ENCODE measurements at places on chromosomes 2 and 18. TPM values are rescaled to one million over a fixed set of nuclear protein-coding genes. Genes with fewer than 3 reads are reported as not detected.

- no peaks in the 10 kb centered on the region for H3K27me3 ChIP-seq
- H3K4me3 ChIP-seq: no peak overlapping the region
- H3K27ac ChIP-seq: no peak overlapping the region
- peaks cover 12% of the 10 kb centered on the region for H3K4me1 ChIP-seq
- peak; percentile 33 for DNase-seq
- no peaks in the 10 kb centered on the region for H3K36me3 ChIP-seq
Measured at GRCh38 chr2:149648282-149649030, 60.9 kb upstream of the MMADHC start.

GRCh38 chr18:61850756-61851155, 42.1 kb downstream of the RNF152 start:
- H3K4me1 ChIP-seq: no peaks in the 10 kb centered on the region
- no peaks in the 10 kb centered on the region for H3K36me3 ChIP-seq
- no peak overlapping the region for H3K27ac ChIP-seq
- no peak overlapping the region for H3K4me3 ChIP-seq
- H3K27me3 ChIP-seq: no peaks in the 10 kb centered on the region

DNA sequence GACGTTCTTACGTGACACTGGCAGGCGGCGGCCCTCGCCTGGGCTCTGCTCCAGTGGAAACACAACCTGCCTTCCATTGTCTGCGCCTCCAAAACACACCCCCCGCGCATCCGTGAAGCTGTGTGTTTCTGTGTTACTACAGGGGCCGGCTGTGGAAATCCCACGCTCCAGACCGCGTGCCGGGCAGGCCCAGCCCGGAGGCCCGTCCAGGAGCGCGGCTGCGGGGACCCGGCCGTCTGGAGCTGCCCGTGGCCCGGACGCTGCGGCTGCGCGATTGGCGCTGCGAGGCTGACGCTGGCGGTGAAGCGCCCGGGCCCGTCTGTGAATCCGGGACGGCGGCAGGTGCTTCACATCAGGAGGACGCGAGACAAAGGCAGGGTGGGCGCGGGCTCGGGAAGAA, 670.3 kb upstream of the SALL3 start:
- H3K4me1 ChIP-seq: no peaks in the 10 kb centered on the region
- no peak for DNase-seq
- no peak overlapping the region for H3K4me3 ChIP-seq

The CYP26B1 gene
- total RNA-seq: 12.3 TPM

GRCh38 chr18:45402485-45403056, 212.7 kb upstream of the SLC14A2 start:
- H3K4me1 ChIP-seq: no peaks in the 10 kb centered on the region
- H3K27ac ChIP-seq: no peak overlapping the region
- H3K27me3 ChIP-seq: no peaks in the 10 kb centered on the region
- no peak overlapping the region for H3K4me3 ChIP-seq

GRCh38 chr2:227870710-227871374, 589 bp upstream of the DAW1 start:
- DNase-seq: no peak
- no peak overlapping the region for H3K27ac ChIP-seq
- peak overlapping the region; percentile 35 for H3K4me3 ChIP-seq
- no peaks in the 10 kb centered on the region for H3K4me1 ChIP-seq
- H3K27me3 ChIP-seq: no peaks in the 10 kb centered on the region
- no peaks in the 10 kb centered on the region for H3K36me3 ChIP-seq

DNA sequence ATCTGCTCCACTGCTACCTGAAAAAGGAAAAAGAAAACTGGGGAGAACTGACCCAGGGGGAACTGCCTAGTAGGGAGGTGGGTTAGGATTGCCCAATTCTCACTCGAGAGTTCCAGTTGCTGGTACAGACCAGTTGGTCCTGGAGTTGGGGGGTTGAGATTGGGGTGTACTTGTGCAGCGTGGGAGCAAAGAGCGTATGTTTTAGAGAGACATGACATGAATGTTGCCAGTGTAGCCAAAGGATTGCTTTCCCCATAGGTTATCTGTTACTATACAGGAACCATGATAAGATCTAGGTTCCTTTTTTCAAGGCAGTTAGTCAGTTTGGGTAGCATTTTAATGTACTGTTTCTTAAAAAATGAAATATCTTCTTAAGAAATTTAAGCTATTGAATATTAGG, 68.6 kb downstream of the APLF start:
- no peak overlapping the region for H3K27ac ChIP-seq
- H3K4me3 ChIP-seq: no peak overlapping the region
- no peaks in the 10 kb centered on the region for H3K27me3 ChIP-seq
- H3K36me3 ChIP-seq: no peaks in the 10 kb centered on the region
- H3K4me1 ChIP-seq: no peaks in the 10 kb centered on the region
- no peak for DNase-seq

GRCh38 chr18:9334973-9335696, 562 bp downstream of the TWSG1 start:
- H3K27me3 ChIP-seq: no peaks in the 10 kb centered on the region
- H3K4me3 ChIP-seq: peak overlapping the region; percentile 75
- peaks cover 8% of the 10 kb centered on the region for H3K4me1 ChIP-seq
- H3K36me3 ChIP-seq: peaks cover 17% of the 10 kb centered on the region

GRCh38 chr2:195898505-195899191, 170.0 kb downstream of the DNAH7 start:
- DNase-seq: no peak
- H3K4me1 ChIP-seq: no peaks in the 10 kb centered on the region
- no peaks in the 10 kb centered on the region for H3K27me3 ChIP-seq
- H3K36me3 ChIP-seq: no peaks in the 10 kb centered on the region
